DMS79 (cell line): ENCODE measurements at places on chromosomes 5 and 9.

DNA sequence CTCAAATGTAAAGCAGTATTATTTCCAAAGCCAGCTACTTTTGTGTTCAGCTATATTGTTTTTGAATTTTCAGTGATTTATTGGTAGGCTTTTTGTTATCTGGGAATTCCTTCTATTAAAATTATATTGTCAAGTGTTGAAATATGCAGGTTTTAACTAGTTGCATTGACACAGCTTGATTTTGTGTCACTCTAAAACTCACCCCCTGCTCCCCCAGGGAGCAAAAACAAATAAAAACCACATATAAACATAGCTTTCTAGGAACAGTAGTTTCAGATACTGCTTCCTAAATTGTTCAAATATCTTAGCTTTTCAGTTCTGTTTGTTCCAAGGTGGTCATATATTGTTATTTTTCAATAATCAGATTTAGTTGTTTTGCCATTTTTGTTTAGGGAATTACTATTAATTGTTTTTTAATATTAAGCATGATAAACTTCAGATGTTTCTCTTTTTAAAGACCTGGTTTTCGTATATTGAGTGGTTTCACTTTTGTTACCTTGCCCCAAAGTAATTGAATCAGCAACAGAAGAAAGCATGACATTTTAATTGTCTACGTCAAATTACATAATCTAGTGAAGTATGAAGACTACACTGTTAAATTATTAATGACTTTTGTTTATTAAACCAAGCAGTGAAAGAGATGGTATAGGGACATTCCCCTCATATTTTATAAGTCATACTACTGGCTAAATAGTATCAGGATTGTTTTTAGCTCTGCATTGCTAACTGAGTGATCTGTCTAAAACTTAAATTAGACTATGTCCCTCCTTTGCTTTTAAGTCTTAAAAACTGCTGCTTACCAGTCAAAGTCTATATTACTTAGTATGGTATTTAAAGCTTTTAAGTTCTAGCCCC lies 43.4 kb downstream of the ERBIN start:
- no peak for DNase-seq

GRCh38 chr5:140125637-140126036 lies at the start of gene IGIP:
Gene IGIP, plus strand, starts transcription at chr5:140125937. Its CDS starts 2,540 bp downstream, at chr5:140128477.
- no peak for DNase-seq

- no peak for DNase-seq
These were observed 85.1 kb downstream of the SAXO1 start for GRCh38 chr9:18947892-18948339.

DNA sequence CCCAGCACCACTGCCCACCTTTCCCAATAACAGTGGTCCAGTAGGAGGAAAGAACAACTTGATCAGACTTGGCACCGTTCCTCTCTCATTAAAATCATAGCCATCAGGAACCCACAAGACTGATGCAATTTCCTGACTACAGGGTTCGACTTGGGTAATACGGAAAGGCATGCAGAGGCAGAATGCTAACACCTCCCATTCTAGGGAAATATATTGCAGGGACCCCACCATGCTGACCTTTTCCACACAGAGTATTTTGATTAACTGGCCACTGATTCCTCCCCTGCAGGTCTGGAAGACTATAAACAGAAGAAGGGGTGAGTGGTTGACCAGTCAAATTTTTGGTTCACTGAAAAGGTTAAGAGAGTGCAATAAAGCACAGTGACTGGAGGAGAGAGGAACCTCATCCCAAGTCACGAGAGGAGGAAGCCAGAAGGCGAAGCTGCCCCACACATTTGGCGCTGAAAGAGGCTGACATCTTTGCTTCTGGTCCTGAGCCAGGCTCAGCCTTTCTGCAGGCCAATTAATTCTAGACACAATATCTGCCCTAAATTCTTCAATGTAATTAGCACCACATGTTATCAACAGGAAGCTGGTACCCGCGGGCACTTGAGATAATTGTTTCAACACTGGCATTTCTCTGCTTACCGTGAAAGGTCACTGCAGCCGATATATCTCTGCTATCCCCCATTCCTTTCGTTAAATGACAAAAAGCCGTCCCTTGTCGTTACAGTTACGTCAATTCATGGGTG lies 64.7 kb upstream of the SPOCK1 start:
- DNase-seq, result no peak

DNA sequence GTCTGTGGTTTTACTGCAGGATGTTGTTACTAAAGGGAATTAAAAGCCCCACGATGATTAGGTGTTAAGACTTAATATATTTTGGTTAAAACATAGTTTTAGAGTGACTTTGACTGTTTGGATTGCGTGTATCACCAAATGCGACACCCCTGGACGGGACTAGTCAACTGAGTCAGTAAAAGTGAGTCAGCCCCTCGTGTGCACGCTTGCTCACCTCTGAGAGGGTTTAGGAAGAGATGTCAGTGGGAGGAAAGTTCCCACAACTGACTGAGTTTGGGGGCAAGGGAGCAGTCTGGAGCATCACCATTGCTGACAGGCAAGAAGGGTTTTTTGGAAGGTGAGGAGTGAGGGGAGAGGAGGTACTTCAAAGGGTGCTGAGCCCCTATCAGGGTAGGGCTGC lies 14.4 kb upstream of the DMRT3 start:
- no peak for DNase-seq

DNA sequence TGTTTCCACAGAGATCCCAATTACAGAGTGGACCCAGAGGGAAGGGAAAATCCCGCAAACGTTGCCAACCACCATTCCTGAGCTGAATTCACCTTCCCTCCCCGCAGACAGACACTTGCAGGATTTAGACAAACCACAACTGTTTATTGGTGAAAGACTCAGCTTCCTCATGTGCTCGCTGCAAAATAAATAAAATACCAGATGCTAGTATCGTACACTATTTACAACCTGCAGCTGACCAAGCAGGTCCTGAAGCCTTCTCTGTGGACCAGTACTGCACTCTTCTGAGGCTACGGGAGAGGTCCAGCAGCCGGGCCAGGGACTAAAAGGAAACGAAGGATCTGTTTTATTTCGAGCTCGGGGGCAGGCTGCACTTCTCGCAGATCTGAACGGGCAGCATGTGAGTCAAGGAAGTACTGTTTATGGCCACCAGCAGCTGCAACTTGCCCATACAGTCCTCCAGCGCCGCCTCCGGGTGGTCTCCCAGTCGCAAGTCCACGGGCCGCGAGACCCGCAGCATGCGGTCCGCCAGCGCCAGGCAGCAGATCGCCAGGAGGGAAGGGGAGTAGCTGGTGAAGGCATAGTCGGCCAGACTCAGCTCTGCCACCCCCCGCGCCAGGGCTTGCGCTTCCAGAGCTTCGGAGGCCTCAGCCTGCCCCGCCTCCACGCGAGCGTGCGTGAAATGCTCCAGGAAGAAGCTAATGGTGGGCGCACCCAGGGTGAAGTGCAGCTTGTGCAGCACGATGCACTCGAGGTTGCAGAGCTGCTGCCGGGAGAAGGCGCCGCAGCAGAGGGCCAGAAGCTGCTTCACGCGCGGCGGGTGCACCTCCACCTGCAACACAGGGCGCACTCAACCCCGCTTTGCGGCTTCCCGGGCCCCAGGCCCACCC lies 2.1 kb downstream of the CCNO start:
- DNase-seq, result no peak

DNA sequence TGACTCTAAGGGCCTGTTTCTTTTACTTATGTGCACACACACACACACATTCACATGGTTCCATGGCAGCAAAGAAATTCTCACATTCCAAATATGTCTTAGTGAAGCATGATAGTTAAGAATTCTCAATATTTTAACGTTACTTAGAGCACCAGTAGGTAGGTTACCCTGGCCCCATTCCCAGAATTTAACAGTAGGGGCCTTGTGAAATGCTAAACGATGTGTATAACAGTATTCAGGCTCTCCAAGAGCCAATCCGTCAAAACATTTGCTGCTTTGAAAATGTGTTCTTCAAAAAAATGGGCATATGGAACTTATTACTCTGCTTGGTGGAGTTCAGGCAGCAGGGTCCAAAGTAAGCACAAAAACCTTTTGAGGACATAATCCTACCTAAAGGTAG lies 93.7 kb upstream of the DAB2 start:
- no peak for DNase-seq

- no peak for DNase-seq
These were observed 140.8 kb downstream of the PRR16 start for GRCh38 chr5:120604884-120605283.

DNA sequence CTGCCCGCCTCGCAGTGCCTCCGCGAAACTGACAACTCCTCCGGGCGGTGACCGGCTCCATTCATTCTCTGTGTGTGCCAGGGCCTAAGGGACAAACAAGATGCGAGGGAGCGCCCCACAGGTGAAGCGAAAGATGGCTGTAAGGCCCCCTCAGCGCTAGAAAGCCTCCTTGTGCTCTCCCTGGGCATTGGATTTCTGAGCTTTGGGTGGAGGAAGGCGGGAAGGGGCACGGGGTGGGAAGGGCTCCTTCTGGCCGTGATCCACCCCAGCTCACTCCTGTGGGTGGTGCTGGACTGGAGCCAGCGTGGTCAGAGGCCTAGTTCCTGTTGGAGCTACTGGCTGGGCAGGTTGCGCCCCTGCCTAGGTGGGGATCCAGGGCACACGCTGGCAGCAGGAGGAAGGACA lies 943 bp downstream of the GALNT12 start:
- DNase-seq, result peak; percentile 3

GRCh38 chr5:59390989-59391388 lies 502.5 kb downstream of the PDE4D start:
- no peak for DNase-seq

DNA sequence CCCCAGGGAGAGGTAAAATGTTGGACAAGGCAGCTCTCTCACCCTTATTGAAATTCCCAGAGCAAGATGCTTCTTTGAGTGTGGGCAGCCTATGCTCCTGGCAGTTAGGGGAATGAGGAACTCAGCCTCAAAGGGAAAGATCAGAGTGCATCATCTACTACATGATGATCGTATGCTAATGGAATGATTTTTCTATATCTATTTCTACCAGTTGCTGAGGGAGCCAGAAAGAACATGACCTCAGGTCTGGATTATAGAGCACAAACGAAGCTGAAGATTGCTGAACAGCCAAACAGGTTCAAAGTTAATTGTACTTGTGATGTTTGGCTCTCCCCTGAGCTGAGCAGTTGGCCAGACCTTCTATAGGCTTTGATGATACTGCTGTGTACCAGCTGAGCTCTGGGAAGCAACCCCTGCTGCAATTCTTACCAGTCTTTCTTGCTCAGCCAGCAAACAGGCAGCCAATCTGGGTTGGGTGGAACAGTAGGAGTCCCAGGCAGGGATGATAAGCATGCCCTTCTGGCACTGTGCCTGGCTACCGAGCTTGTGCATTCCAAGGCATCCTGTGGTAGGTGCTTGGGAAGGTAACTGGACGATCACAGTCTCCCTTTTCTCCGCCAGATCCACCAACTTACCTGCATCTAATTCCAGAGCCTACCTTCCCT lies 10.3 kb upstream of the FBXL7 start:
- no peak for DNase-seq

DNA sequence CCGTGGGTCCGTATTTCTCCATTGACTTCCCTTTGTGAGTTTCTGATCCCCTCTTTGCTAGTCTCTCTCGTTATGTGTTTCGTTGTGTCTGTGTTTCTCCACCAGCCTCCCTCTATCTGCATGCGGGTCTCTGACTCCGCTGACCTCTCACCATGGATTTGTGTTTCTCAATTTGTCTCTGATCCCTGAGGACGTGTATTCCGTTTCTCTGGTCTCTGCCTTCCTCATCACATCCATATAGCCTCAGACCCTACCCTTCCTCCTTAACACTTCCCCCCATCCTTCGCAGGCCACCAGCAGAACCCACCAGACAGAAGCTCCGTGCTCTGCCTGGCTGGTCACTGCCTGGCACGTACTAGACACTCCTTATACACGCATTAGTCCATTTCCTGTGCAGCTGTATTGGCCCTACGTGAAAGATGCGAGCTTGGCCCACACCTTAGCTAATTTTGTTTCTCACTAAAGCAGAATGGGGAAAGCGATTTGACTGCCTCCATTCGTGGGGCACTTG lies 631 bp downstream of the B4GALT7 start:
- DNase-seq, result no peak

DNA sequence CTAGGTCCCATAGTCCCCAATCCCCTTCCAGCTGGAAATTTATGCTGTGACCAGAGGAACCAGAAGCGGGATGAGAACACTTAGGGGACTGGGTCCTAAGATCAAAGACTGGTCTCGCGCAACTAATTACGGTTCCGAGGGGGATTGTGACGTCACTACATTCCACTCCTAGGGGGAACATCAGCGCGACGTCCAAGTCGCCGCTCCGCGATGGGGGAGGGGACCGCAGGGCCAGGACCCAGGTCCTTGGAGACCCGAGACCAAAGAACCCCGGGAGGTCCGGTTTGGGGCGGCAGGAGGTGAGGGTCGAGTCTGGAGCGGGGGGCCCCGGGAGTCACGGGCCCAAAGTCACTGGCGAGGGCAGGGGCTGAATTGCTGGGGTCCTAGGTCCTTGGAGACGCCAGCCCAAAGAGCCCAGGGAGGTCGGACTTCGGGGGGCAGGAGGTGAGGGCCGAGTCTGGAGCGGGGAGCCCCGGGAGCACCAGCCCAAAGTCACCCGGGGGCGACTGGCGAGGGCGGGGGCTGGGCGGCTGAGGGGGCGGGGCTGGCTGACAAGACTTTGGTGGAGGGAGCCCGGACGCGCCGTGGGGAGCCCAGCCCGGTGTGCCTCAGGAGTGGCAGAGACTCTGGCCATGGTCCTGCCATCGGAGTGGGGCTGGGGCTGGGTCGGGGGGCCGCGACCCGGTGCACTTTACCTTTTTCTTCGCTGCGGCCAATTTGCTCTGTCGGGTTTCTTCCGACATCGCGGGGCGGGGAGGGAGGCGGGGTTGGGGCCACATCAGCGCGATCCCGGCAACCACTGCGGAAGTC lies at the start of gene GOLGA2:
GOLGA2 (minus strand) TSS at position 810 of the 810 bp plus-strand sequence; CDS start at position 779, 31 bp downstream.
- no peak for DNase-seq

GRCh38 chr5:59584858-59585846 lies 308.4 kb downstream of the PDE4D start:
- DNase-seq, result no peak

- DNase-seq, result no peak
These were observed 123.9 kb upstream of the ABCA1 start for GRCh38 chr9:105051897-105052296.

GRCh38 chr5:81553567-81554212 lies 159.8 kb upstream of the ACOT12 start:
- no peak for DNase-seq

DNA sequence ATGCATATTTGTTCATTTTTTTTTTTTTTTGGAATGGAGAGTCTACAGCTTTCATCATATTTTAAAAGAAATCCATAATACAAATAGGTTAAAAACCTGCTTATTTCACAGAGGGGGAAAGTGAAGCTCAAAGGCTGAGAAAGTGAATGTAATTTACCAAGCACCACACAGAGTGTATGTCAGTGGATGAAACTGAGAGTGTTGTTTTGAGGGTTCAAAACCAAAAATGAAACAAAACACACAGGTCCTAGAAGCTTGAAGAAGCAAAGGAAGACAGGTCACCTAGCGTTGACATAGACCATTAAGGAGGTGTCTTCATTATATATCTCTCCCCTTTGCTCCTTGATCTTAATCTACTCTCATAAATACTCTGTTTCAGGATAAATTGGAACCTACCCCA lies 7.5 kb downstream of the NMUR2 start:
- no peak for DNase-seq

DNA sequence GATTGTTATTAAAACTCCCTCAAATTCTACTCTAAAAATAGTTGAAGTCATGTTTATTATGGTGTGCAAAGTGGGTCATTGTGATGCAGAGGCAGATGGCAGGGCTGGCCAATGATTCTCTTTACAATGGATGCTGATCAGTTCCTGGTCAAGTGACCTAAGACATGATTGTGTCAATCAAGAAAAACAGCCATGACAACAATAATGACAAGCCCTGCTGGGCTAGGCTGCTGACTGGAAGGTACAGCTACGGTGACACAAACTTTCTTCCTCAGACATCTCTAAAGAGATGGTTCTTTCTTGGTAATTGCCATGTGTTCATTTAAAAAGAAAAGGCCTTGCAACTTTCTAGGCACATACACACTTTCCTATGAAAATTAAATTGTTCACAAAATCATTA lies 3.6 kb downstream of the SLC24A2 start:
- DNase-seq, result no peak
